Stromal cell of bone marrow (primary cell): ENCODE measurements at places on chromosomes 4 and X.

GRCh38 chrX:121238093-121238492 is 190.7 kb downstream of the GLUD2 start:
- no peak for DNase-seq

DNA sequence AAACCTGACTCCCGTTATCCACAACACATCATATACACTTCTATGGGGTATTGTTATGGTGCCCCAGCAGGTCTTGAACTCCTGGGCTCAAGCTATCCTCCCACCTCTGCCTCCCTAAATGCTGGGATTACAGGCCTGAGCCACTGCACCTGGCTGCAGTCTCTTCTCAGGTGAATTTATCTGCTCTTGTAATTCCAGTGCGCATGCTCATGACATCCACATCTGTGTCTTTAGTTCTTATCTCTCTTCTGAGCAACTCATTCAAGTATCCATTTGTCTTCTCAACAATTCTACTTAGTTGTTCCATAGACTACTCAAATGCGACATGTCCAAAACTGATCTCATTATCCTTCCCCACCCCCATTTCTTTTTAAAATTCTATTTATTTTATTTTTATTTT is 20.5 kb upstream of the MID2 start:
- DNase-seq = no peak

- peak; percentile 15 for DNase-seq
Measured at GRCh38 chrX:80876877-80877276, 67.2 kb upstream of the BRWD3 start.

DNA sequence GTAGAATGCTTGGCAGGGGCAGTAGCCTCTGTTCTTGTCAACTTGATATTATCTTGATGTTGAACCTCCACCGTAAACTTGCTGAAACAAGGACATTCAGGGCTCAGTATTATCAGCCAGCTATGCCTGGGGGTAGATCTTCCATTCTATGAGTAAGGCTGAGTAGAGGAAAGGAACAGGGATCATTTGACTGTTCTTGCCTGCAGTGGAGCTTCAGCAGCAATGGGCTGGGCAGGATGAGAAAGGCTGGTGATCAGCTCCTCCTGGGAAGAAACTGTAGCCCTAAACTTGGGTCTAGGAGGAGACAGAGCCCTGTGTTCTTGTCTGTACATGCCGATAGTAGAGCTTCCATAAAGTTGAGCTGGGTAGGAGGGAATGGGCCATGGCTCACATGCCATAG is 127.2 kb downstream of the CCSER1 start:
- no peak for DNase-seq

DNA sequence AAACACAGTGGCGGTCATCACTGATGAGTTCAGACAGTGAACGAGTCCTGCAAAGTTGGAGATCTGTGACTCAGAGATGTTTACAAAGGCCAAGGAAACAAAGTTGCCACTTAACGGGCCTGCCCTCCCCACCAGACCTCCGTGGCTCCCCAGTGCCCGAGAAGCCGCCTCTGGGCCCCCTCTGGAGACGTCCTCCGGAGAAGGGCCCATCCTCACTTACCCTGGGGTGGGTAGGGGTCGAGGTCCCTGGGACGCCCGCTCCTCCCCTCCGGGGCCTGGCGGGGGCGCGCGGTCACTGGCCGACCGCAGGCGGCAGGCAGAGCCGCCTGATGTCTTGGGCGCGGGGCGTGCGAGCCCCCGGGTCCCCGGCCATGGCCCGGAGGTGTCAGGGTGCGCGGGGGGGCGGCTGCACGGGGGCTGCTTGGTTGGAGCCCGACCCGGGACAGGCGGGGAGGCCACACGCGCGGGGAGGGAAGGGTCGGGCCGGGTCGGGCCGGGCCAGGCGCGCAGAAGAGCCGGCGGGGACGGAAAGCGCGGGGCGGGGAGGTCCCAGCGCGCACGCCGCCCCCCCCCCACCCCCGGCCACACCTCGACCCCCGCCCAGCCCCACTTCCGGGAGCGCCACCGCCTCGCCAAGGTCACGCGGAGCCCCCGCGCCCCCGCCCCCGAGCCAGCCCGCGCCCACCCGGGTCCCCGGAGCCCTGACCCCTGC is 529 bp downstream of the DHRSX start:
- DNase-seq = no peak

GRCh38 chr4:80215449-80216052 is 18.2 kb downstream of the PRDM8 start:
- no peak for DNase-seq

DNA sequence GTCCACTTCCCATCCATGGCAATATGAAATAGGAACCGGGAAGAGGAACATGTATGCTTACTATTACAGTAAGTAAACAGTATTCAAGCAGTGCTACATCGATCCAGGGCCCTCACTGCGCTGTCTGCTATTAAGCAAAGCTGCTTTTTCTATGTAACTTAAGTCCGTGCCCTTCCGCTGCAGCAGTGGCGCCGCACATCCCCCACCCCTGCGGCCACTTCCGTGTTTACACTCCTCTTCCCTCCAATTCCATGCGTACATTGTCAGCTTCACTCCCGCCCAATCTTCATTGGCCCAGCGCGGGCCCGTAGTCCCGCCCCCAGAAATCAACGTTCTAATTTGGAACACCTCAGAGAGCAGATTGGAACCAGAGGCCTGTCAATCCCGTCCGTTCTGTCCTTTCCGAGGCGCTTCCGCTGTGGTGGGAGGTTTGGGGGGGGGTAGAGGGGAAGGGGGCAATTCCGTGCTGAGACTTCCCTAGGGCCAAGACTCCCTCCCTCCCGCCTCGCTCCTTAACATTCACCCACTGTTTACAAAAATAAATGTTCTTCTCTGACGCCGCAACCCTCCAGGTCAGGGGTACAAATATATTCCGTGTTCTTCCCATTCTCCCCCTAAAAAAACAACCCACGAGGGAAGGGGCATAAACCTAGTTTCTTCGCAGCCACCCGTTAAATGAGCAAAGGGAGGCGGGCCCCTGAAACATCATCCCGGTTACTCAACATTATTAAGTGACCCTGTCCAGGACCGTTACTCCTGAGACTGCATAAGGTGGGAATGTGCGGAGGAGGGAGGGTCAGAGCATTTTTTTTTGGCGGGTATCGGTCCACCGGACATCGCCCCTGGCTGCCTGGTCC is 67.4 kb downstream of the NOCT start:
- peak; percentile 97 for DNase-seq

DNA sequence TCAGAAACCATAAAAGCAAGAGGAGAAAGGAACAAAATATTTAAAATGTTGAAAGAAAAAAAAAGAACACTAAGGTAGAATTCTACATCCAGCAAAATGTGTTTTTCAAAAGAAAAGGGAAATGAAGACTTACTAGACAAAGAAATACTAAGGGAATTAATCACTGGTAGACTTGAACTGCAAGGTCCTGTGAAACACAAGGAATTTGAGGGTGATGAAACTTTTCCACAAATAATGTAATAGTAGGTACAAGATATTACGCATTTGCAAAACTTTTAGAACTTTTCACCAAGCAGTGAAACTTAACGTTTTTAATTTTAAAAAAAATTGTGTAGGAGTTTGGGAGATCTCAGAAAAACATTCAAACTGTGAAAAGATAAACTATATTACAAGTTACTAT is 180.3 kb upstream of the MAGEB16 start:
- DNase-seq = no peak

GRCh38 chr4:175290401-175290800 is 372.2 kb downstream of the ADAM29 start:
- DNase-seq = peak; percentile 35

DNA sequence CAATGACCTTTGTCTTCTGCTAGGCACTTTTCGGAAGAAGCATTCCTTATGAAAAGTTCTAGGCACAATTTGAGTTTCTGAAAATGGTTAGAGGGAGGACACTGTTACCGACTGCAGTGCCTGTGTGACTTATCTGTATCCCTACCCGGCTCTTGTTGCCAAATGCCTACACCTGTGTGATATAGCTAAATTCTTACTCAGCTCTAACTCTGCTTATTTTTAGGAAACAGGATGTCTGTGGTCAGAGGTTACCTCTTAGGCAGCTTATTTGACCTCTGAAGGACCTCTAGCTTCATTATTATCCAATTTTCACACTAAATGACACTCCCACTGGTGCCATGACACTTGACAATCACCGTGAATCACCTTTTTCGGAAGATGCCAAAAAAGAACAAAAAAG is 561.1 kb upstream of the SMIM31 start:
- DNase-seq = no peak

- DNase-seq = no peak
Measured at GRCh38 chr4:150136036-150136435, 57.8 kb downstream of the DCLK2 start.

DNA sequence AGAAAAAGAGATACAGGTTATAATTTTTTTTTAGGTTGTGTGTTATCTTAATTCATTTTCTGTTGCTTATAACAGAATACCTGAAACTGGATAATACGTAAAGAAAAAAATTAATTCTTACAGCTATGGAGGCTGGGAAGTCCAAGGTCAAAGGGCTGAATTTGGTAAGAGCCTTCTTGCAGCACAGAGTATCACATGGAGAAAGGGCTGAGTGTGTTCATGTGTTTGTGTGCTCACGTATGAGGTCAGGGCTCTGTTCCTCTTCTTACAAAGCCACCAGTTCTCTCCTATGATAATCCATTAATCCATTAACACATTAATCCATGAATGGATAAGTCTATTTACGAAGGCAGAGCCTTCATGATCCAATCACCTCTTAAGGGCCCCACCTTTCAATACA is 8.6 kb upstream of the RAB28 start:
- DNase-seq = no peak

GRCh38 chr4:52780617-52781354 is 29.6 kb upstream of the ERVMER34-1 start:
- DNase-seq = no peak

DNA sequence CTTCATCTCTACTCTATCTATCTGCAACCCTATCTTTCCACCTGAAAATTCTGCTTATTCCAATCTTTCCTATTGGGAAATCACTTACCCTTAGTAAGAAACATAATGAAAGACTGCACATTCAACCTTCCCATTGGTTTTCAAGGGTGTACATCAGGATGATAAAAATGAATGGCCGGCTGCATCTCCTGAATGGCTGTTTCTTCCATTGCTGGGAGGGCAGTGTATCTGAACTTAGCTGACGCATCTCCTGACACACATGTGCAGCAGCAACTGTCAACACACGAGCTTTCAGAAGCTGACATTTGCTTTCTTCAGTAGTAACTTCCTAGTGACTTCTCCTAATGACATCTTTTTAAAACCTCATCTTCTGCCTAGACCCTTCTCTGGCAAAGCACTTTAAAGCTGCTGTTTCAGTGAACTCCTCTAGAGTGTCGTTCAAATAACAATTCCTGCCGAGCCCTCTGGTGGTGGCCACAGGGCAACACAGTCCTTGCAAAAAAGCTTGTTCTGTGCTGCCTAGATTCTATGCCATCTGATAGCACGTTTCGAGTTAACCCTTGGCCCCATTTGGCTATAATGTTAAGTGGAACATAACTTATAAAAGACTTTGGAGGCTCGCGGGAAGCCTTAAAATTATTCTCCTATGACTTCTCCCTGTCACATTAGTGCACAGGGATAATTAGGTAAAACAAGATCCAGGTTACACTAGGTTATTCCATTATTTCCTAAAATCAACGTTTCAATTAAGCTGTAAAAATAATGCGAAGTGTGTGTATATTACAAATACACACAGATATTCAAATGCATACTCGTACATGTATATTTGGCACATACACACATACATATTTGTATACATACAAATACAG is 2340.7 kb downstream of the PCDH7 start:
- DNase-seq = peak; percentile 9

- no peak for DNase-seq
Measured at GRCh38 chrX:21944136-21944615, 3.7 kb downstream of the SMS start.

DNA sequence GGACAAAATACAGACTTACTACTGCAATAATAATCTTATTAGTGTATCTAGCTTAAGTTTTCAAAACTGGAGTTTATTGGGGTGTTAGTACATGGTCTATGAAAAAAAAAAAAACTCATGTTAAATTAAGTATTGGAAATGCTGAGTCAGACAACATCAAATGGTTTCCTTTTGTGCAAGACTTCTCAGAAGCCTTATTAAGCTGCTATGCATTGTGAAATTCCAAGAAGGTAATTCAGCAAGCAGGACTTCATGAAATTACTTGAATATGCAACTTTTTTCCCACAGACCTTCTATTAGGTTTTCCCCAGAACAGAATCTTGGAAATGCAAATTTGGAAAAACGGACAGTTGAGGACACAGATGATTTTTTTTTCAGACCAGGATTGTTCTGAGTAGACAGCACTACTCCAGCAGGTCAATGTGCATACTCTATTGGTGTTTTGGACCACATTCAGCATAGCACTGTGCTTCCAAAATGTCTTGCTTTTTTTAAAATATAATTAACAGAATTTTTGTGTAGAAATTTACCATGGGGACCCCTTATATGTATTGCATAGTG is 568.8 kb upstream of the TENM3 start:
- peak; percentile 49 for DNase-seq

DNA sequence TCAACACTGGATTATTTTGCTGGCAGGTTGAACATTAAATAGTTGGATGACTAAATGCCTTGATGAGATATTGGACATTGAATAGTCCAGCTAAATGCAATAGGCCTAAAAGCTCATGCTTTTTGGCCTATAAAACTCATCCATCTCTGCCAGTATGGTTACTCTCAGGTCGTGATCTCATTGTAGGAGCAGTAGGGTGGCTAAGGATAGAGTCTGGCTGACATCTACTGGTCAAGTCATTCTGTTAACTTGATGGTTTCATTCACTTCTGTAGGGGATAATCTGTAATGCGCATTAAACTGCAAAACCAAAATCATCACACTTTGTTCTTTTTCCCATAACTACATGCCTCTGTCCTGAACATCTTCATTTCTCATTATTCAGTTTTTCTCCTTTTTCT is 227.0 kb downstream of the DKK2 start:
- peak; percentile 45 for DNase-seq

GRCh38 chr4:114026447-114026846 is 47.0 kb upstream of the ARSJ start:
- DNase-seq = no peak

GRCh38 chr4:26826721-26827120 is 33.9 kb upstream of the STIM2 start:
- DNase-seq = no peak

DNA sequence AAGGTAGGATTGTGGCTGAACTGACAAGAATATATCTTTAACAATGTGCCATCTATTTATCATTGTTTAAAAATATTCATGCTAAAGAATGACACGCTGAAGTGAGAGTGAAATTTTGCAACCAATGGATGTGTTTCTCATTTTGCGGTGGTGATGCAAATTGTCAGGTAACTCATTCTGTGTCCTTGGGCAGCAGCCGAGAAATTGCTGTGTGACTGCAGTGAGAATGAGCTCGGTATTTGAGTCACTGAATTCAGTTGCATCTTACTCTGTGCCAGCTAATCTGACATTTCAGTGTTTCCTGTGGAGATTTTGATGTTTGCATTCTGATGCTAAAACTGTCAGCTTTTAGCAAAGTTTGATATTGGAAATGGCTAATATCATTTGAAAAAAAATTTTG is 28.1 kb downstream of the MCUB start:
- no peak for DNase-seq

DNA sequence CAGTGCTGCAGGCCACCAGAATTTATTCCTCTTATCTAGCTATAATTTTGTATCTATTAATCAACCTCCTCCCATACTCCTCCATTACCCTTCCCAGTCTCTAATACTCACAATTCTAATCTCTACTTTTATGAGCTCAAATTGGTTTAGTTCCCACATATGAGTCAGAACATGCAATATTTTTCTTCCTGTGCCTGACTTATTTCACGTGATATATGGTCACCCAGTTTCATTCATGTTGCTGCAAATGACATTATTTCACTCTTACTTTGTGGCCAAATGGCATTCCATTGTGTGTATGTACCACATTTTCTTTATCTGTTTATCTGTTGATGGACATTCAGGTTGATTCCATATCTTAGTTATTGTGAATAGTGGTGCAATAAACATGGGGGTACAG is 483.5 kb downstream of the ACTRT1 start:
- no peak for DNase-seq
